ENCODE measurements at places on chromosomes 5 and 9.

DNA sequence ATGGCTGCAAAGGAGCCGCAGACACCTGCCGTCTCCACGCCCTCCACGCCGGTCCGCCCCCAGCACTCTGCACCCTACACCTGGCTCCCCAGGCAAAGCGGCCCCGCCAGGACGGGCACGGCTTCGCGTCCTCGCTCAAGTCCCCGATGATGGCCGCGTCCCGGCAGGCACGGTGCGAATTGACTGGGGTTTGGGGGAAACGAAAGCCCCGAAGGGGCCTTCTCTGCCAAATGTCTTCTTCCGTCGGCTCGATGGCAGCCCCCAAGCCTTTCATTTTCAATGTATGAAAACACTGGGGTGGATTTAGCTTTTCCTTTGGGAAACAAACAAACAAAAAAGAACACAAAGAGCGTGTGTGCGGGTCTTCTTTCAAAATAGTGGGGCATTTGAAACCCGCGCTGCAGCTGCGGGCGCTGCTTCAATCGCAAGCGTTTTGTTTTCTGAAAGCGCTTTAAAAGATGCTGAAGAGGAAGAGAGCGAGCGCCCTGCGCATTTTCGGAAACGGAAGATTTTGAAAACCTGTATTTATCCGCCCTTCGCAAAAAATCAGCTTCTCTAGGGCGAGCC is 160.0 kb downstream of the RMI1 start:
- no peak for DNase-seq

GRCh38 chr5:995318-995717 is 13.3 kb upstream of the NKD2 start:
- no peak for DNase-seq

DNA sequence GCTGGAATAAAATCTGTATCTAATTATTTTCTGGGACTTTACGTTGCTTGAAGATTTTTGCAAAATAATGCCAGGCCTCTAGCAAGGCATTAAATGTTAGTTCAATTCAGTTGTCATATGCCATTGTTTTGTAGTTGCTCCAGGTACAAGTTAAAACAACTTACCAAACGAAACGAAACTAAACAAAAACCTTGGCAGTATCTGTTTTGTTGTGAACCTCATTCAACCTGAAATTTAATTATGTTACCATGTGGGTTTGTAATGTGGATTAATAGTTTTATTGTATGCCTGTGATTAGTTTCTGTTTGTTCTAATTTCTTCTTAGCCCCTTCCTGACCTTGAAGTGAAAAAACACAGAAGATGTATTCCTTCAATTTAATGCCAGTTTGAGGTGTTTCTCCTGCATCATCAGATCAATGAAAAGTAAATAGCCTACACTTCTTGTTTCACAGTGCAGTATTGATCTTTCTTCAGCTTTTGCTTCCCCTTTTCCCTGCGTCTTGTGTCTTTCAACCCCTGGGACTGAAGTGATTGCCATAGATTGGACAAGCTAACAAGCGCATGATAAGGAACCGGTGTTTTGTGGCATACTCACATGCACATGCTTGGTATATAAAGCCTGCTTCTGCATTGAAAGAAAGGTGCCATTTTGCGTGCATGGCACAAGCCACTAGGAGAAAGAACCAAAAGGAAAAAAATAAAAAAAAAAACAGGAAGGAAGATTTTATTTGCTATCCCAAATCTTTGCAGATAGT is 699.0 kb upstream of the ARRDC3 start:
- DNase-seq, result no peak

DNA sequence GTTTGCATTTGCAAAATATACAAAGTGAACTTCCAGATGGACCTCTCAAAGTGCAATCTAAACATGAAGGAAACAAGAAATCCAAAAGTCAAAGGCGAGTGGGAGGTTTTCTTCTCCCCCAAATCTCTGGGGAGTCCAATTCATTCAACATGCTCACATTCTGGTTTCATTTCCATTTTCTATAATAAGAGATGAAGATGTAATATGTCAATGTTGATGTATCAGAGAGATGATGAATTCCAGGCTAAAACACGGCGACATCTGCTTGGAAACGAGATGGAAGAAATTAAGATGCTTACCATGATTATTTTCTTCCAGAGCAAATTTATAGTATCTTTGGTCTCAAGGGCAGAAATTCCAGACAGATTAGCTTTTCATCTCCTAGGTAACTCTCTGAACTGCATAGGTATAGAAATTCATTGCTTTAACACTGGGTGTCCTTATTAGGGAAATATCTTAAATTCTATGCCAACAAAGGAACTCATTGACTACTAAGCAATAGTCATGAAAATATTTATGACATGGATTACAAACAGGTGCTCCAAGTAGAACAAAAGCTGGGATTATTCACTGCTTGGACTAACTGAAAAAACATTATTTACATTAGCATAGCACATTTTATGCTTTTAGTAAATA is 287.9 kb downstream of the SEC61B start:
- DNase-seq, result peak; percentile 5

DNA sequence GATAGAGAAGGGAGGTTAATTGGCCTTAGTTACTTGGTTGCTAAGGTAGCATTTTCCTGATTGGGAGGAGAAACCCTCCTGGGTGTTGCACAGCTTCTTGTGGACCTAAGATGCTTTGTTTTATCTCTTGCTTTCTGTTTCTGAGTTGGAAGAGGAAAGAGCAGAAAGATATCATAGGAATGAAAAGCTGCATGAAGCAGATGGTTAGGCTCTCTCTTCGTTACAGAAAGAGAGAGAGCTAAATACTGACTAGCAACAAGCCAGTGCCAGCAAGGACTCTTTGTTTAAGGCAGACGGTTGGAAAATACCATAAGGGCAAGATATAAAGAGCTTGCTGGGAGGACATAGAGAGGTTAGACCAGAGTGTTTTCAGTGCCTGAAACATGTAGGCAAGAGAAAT is 103.1 kb downstream of the ATG10 start:
- no peak for DNase-seq

- DNase-seq, result no peak
These were observed 3.3 kb downstream of the AFAP1L1 start for GRCh38 chr5:149274939-149275338.

DNA sequence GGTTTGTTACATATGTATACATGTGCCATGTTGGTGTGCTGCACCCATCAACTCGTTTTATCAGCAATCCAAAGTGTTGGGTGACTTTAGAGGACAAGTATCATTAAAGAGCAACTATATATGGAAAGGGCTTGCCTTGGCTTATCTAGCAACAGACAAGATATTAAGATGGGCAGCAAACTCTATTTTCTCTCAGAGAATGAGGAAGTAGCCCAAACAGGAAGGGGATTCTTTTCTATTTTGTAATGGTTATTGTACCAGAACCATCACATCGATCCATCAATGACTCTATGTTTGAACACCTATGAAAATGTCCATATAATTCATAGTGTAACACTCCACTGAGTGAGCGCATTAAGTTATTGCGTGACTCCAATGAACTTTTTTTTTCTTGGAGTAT is 260.1 kb upstream of the SLC24A2 start:
- DNase-seq, result no peak

GRCh38 chr5:159341906-159342310 is 11.6 kb upstream of the IL12B start:
- no peak for DNase-seq

- peak; percentile 49 for DNase-seq
These were observed 518.9 kb downstream of the CTNND2 start for GRCh38 chr5:11385251-11385900.

DNA sequence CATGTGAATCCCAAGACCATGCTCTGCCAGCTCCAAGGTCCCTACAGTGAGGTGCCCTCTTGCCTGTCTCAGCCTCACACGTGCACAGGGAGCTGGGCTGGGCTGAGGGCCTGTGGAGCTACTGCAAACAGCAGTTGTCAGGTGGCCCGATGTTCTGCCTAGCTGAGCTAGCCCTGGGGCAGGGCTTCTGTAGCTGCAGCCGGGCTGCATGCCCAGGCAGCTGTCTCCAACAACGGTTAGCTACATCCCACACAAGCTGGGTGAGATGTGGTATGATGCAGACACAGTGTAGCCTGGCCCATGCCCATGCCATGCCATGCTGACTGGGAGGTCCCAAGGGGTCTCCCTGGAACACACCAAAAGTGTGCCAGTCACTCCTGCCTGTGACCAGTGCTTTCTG is 62.0 kb downstream of the MACROH2A1 start:
- DNase-seq, result no peak

- no peak for DNase-seq
These were observed 10.5 kb downstream of the EXD3 start for GRCh38 chr9:137412431-137412830.

- DNase-seq, result no peak
These were observed 8.5 kb downstream of the HMHB1 start for GRCh38 chr5:143820451-143820850.

GRCh38 chr5:1414311-1415058 is 30.8 kb downstream of the SLC6A3 start:
- no peak for DNase-seq

DNA sequence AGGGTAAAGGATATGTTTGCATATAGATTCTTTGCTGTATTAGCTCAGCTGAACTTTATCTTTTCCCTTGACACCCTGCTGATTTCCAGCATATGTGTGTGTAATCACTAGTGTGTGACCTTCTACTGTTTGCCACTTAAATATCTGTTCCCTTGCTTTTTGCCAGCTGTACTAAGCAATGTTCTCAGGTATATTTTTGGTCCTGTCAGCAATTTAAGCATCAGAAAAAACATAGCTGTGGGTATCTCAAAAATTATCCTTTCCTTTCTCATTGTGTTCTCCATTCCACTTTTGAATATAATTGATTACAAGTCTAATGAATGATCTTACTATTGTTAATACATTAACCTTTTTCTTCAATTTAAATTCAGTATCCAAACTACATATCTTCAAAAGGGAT is 59.2 kb upstream of the CDH10 start:
- no peak for DNase-seq

GRCh38 chr5:102802708-102803458 is 47.8 kb downstream of the PAM start:
- no peak for DNase-seq

DNA sequence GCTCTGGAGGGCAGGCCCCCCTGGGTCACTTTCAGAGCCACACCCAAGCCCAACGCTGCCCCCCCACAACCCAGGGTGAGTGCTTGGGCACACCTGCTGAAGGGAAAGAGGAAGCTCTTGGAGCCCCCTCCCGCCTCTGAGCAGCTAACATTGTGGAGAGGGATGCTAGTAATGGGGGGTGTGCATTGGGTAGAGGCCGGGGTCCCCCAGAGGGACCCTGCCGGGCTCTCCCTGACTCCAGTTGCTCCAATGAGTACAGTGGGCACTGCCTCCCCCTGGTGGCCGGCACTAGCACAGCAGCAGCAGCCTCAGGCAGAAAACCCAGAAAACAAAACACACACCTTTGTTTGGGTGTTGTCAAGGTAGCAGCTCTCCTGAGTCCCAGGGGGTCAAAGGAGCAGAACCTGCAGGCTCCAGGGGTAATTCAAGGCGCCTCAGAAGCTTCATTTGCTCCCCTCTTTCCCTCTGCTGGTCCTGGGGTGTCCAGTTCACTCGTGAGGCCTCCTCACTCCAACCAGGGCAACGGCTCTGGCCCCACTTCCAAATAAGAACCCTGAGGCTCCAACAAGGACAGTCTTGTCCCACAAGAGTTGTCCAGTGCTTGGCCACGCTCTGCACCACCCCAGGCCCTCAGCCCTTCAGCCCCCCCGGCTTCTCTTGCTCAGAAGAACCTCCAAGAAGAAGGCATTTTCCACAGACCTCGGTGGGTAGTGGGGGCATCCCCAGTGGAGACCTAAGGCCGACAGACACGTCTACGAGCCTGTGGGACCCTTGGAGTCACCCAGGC is 16.1 kb downstream of the GBGT1 start:
- peak; percentile 43 for DNase-seq

DNA sequence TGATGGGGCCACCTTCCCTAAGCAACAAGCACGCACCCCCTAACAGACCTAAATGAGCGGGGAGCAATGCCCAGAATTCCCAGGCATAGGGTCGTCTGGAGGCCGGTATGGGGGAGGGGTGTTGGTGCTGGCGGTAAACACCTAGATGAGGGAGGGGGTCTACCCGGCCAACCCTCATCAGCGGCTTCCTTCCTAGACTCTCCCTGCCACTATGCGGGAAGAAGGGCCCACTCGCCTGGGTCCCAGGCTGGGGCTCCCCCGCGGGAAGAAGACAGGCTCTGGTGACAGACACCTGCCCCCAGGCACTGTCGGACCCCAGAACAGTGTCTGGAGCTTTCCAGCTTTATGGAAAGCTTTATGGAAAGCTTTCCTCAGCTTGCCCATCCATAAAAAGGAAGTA is 519.0 kb upstream of the SEMA6A start:
- no peak for DNase-seq

GRCh38 chr5:108206707-108207106 is 175.2 kb downstream of the FBXL17 start:
- DNase-seq, result no peak

- DNase-seq, result no peak
These were observed 23.2 kb upstream of the PTGS1 start for GRCh38 chr9:122347348-122348287.

GRCh38 chr5:172505845-172506244 is 51.5 kb upstream of the SH3PXD2B start:
- DNase-seq, result no peak

All from NCI-H526 treated with DMSO at 0.1 percent for 48 hours (cell line).